ENCODE measurements at places on chromosomes 1 and 21.

DNA sequence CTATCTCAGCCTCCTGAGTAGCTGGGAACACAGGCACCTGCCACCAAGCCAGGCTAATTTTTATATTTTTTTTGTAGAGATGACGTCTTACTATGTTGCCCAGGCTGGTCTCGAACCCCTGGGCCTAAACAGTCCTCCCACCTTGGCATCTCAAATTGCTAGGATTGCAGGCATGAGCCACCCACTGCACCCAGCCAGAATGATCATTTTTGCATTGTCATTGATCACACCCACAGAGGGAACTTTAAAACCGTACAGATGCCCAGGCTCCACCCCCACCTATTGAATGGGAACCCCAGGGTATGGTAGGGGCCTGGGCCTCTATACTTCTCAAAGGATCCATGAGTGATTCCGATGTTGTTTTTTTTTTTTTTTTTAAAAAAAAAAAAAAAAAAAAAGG lies 36.7 kb downstream of the ETNK2 start:
- DNase-seq, result no peak

- no peak for DNase-seq
These were observed 29.1 kb downstream of the STPG1 start for GRCh38 chr1:24384251-24385090.

DNA sequence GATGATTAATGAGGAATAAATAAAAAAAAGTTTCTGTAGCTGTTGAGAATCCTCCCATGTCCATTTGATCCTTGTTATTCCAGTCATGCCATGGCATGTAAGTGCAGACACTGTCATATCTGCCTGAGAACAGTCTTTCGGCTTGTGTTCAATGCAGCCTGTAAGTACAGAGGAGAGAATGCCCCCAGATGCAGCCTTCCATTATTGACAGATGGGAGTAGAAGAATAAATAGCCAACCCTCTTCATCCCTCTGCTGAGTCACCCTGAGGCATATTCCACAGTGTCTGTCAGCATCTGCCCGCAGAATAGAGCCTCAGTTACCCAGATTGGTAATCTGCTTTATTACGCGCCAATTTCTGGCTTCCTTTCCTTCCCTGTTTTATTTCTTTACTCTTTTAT lies 139.4 kb downstream of the LRRC7 start:
- no peak for DNase-seq

DNA sequence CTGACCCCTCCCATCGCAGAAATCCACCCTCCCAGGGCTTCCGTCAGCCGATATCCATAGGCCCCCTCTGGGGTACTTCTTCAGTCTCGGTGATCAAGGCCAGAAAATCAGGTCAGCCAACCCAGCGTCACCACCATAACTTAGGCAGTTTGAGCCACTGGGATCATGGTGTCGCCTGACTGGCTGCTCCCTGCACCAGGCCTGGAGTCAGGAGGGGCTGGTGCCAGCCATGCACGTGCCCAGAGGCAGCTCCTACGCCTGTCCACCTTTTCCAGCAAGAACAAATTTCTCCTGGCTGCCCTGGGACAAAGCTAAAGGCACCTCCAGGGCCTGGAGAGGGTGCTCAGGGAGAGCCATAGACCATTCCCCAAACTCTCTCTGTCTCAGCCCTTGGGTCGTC lies 4.8 kb upstream of the CTRC start:
- no peak for DNase-seq

- no peak for DNase-seq
These were observed 14.7 kb downstream of the KIF21B start for GRCh38 chr1:201008666-201009360.

- DNase-seq, result no peak
These were observed 151.8 kb upstream of the B3GALT2 start for GRCh38 chr1:193338194-193338593.

DNA sequence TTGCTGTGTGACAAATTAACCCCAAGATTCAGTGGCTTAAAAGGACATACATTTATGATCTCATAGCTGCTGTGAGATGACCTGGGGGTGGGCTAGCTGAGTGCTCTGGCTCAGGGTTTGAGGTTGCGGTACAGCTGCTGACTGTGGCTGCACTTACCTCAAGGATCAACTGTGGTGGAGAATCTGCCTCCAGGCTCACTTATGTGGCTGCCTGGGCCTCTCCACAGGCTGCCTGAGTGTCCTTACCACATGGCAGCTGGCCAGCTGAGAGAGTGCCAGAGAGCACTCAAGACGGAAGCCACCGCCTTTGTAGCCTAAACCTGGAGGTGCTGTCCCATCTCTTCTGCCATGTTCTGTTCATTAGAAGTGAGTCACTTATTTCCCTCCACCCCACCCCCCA lies 5.7 kb downstream of the LRRC71 start:
- no peak for DNase-seq

- no peak for DNase-seq
These were observed 338.1 kb downstream of the SMYD3 start for GRCh38 chr1:246169019-246169418.

GRCh38 chr1:40187399-40187798 lies 26.2 kb downstream of the RLF start:
- no peak for DNase-seq

DNA sequence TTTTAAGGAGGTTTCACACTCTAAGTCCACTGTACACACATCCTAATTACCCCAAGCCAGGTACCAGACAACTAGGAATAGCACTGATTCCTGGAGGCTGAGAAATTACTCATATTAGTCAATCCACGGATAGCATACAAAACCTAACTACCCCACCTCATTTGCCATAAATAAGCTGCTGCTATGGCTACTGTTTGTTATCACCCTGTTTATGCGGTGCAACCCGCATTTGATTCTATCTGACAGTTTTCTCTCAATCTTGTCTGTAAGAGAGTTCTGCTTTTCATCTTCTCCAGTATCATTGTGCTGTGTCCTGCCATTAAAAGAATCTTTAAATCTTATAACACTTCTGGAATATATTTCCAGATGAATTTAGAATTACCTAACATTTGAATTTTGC lies 1496.5 kb downstream of the PLA2G4A start:
- no peak for DNase-seq

- DNase-seq, result no peak
These were observed 4.9 kb downstream of the ARID1A start for GRCh38 chr1:26700711-26701110.

DNA sequence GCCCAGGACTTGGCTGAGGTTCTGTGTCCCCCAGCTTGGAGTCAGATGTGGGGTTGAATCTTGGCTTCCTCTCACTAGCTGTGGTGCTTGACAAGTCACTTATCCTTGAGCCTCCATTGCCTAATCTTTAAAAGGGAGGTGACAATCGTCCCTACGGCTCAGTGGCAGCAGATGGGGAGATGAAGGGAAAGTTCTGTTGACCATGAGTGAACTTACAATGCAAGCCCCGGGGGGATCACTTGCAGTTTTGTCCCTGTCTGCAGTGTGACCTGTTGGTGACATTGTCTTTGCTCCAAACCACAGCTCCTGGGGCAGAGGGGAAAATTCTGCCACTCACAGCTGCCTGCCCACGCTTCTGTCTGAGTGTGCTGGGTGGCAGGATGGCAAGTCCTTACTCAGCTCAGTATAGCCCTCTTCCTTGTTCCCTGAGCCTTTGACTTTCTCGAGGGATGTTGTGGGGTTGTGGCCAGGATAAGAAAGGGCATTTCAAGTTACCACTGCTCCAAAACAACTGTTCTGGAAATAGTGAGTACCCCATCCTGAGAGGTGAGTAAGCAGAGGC lies 1.7 kb downstream of the PCSK9 start:
- DNase-seq, result no peak

DNA sequence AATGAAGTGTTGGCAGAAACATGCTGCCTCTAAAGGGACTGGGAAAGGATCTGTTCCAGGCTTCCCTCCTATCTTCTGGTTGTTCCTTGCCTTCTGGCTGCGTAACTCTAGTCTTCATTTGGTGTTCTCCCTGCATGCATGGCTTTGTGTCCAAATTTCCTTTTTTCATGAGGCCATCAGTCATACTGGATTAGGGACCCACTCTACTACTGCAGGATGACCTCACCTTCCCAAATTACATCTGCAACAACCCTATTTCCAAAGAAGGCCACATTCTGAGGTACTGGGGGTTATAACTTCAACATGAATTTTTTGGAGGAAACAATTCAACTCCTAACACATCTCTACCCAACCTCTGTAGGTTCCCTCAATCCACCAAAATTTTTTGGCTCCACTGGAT lies 26.3 kb downstream of the MR1 start:
- no peak for DNase-seq

DNA sequence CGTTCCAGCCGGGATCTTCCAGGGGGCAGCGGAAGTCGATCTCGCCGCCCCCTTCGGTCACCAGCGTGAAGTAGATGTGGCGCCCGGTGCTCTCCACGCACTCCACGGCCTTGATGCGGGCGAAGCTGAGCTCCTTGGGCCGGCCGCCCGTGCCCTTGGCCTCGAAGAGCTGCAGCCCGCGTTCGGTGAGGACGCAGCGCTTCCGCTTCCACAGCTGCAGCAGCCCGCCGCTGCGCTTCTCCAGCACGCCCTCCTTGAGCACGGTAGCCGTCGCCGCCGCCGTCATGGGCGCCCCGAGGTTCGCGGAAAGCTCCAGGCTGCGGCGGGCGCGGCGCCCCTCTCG lies 516 bp downstream of the PHLDA3 start:
- DNase-seq, result no peak

DNA sequence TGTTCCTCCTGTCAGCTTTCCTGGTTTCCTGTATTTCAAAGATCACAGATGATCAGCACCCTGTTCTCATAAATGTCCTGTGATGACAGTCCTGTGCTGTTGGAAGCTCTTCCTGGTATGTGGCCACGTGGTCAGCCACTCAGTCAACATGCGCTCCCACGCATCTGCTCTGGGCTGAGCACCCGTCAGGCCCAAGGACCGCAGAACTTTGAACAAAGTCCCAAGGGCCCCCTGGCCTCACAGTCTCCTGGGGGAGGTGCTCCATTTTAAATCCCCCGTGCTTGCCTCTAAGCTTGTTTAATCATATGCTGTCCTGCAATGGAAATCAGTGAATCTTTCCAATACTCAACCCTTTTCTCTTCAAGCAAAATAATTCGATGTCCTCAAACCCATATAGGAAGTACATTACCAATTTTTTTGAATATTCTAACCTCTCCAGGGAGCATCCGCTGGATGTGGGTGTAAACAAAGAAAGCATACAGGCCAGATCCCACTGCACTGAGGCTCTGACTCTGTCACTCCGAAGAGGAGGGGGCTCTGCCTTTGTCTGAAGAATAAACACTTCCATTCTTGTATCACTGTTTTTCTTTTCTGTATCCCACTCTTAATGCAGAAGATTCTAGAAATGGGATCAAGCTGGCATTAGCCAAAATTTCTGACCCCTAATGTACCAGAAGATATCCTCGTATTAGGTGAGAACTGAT lies 250.3 kb downstream of the SDCCAG8 start:
- no peak for DNase-seq

- no peak for DNase-seq
These were observed 25.5 kb downstream of the SPAG17 start for GRCh38 chr1:118159569-118159968.

DNA sequence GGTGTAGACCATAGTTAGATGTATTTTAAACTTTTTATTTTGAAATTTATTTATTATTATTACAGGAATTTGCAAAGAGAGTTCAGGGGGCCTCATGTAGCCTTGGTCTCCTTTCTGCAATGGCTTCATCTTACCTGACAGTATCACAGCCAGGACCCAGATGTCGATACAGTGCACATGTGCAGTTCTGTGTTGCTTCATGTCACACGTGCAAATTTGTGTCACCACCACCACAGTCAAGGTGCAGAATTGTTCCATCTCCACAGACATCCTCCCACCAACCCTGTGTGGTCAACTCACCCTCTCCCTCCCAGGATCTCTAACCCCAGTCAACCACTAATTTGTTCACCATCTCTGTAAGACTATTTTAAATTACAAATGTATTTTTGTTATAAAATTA lies 184.5 kb downstream of the CAMTA1 start:
- DNase-seq, result no peak

- DNase-seq, result no peak
These were observed 30.8 kb downstream of the GADD45A start for GRCh38 chr1:67715819-67716218.

- DNase-seq, result no peak
These were observed 111.3 kb downstream of the TGFBR3 start for GRCh38 chr1:91774520-91775203.

- no peak for DNase-seq
These were observed 60.8 kb downstream of the BCAR3 start for GRCh38 chr1:93620841-93621210.

GRCh38 chr1:82565146-82565545 lies 764.4 kb downstream of the ADGRL2 start:
- DNase-seq, result no peak

DNA sequence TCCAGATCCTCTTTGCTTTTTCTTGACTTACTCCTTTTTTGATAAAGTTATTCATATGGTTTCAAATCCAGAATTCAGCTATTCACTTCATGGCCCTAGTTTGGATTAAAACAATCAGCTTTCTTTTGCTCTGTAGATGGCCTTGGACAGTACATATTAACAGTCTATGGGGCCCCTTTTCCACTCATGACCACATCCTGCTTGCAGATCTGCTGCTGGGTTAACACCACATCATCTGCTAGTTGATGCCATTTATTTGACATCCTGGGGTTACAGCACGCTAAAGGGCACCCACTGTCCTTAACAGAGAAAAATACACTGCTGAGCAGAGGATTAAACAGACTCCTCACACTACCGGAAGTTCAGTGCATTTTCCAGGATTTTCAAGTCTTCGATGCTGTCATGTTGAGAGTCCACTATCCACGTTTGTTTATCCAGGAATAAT lies 941 bp upstream of the IFI16 start:
- DNase-seq, result no peak

GRCh38 chr1:72568113-72568512 lies 285.8 kb upstream of the NEGR1 start:
- DNase-seq, result no peak

DNA sequence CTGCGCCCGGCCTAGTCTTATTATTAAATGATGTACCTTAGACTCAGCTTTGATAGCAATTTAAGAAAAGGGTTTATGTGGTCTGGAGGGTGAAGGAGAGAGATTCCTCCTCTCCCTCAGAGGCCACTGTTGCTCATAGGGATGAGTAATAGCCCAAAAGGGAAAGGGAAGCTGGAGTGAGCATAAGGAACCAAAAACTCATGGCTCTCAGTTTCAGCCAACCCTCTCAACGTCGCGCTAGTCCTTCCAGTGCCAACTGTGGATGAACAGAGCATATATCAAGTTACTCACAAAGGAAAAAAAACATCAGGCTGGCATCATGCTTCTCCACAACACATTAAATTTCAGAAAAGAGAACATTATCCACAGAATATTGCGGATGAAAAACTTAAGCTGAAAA lies 8.3 kb upstream of the GPR89B start:
- DNase-seq, result no peak

GRCh38 chr1:47211796-47212269 lies 20.2 kb downstream of the TAL1 start:
- no peak for DNase-seq

GRCh38 chr1:111561328-111561727 lies 57.9 kb upstream of the ADORA3 start:
- no peak for DNase-seq
